GM06990 (cell line): ENCODE measurements at places on chromosomes 5 and 9.

GRCh38 chr5:76273206-76273885 lies 129.7 kb upstream of the IQGAP2 start:
- DNase-seq, result no peak

DNA sequence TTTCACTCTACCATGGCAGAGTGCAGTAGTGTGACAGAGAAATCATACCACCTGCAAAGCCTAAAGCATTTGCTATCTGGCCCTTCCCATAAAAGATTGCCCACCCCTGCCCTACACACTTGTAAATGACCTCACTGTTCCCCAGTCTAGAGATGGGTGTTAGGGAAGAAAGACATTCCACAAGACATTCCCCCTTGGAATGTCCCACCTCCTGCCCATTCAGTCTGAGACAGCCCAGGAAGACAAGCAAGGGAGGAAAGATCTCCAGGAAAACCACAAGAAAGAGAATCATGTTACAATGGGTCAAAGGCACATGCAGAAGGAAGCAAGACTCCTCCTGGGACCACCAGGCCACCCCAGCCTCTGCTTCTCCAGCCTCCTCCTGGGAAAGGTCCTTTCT lies 230.0 kb downstream of the AGTPBP1 start:
- no peak for DNase-seq

- no peak for DNase-seq
Observed at GRCh38 chr5:150503977-150504620, 3.8 kb upstream of the NDST1 start.

DNA sequence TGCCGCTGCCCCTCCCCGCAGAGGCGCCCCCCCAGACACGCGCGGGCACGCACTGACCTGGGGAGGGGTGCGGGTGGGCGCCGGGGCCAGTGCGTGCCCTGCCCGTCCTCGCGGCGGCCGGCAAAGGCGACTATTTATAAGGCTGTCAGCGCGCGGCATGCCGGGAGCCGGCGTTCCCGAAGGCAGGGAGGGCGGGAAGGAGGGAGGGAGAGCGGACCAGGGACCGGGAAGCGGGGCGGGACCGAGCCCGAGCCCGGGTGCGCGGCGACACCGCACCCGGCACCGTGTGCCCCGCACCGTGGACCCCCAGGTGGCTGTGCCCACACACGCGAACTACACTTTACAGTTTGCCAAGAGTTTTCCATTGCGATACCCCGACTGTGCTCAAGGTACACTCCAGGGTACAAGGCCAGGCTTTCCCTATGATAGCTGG lies at the start of gene AK1:
Gene AK1, minus strand, starts transcription at position 110 of the 433 bp plus-strand sequence. CDS start 3,058 bp downstream, outside the sequence.
- no peak for DNase-seq

DNA sequence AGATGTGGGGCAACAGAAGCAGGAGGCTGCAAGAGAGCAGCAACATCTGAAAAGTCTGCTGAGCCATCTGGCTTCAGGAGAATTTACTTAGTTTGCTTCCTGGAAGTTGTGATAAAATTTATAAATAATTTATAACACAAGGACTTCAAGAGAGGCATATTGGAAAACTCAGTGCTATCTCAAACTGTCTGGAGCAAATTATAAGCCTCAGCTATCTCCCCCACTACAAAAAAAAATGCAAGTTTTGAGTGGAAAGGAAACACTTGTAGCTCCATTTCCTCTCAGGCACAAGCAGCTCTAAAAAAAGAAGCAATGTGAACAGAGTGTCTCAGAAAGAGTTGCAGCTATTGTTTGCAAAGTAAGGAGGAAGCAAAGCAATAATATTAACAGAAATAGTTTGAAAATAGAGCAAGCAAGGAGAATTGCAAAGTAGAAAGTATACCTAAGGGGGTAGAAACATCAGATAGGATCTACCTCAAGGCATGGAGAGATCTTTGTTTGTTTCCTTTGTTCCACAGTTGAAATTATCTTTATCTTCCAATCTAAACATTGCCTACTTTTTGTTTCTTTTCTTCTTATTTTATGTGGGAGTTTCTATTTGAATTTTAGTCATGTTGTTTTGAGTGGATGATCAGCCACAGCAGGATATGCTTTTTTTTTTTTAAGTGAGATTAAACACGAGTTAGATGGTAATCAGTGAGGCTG lies 55.9 kb upstream of the IL6ST start:
- no peak for DNase-seq

DNA sequence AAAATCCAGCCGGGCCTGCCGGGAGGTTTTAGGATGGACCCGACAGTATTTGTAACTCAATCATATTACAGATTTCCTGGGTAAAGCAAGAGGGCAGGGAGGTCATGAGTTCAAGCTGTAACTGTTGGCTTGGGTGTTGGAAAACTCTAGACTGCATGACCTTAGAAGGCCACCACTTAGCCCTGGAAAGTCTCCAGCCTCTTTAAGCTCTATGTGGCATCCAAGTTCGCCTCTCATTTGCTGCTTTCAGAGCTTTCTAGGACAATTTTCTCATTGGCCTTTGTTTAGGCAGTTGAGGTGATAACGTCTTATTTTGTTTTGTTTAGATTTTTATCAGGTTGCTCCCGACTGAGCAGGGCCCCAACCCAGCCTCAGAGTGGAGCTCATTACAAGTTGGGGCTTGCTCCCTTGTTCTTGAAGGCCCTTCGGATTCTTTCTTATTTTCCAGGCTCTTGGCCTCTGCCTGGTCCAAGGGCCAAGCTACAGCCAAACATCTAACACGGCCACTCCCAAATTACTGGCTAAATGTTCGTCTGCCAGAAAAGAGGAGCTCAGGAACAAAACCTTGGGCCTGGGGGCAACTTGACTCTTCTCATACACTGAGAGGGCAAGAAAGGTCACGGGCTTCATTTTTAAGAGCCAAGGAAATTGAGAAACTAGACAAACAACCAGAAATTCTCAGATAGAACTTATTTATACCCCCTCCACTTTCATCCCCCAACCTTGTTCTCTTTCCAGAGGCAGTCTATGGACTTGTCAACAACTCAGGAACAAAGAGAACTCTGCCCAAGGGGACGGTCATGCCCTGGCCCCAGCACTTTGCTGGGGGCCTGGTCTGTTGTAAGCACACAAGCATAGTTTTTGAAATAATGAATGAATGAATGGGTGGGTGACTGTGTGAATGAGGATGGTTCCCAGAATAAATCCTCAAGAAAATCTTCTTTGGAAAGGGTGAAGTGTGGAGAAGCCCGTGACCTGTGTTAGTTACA lies 526.9 kb downstream of the BNC2 start:
- no peak for DNase-seq

DNA sequence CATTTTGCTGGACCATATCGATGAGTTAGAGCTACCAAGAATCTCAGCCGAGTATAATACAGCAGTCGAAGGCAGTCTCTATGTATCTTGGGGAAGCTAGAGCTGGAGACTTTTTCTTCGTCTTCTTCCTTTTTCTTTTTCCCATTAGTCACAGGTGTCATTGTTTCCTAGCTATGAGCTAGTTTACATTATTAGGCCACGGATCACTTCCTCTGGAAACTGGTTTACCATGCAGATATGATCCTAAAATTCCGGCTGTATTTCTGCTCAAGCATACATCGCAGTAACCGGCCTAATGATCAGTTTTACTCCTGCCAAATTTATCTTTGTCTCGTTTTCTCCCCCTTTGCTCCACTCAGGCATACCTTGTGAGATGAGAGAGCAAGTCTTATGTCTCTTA lies 312.8 kb downstream of the ARHGAP26 start:
- no peak for DNase-seq

- DNase-seq, result no peak
Observed at GRCh38 chr9:136567651-136568287, 21.9 kb upstream of the NOTCH1 start.

DNA sequence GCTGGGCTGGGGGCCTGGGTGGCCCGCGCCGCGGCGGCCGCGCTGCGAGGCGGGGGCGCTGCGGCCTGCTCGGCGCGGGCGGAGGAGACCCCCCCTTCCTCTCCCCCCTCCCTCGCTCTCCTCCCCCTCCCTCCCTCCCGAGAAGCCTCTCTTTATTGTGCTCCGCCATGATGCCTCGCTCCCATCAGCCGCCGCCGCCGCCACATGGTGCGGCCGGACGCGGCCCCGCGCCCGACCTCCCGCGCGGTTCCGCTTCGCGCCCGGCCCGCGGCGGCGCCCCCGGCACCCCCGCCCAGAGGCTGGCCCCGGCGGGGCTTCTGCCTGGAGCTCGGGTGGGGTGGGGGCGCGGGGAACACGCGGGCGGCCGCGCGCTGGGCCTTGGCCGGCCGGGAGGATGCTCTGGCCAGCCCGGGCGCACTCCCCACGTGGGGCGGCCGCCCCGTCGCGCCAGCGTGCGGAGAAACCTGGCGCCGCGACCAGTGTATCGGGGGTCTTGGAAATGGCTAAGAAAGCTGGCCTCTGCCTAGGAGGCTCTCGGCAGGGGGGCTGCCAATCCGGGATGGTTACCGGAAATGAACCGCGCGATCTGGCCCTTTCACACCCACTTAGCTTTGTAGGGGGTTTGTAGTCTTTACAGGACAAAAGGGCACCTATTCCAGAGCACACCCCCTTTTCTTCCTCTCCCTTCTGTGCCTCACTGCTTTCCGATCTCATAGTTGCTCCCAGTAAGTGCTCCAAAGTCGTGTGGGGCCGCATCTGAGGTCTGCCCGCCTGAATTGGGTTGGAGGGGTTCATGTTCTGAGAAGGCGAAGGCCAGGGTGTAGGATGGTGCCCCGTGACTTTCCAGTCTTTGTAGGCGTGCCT lies 1.0 kb downstream of the SET start:
- peak; percentile 48 for DNase-seq

DNA sequence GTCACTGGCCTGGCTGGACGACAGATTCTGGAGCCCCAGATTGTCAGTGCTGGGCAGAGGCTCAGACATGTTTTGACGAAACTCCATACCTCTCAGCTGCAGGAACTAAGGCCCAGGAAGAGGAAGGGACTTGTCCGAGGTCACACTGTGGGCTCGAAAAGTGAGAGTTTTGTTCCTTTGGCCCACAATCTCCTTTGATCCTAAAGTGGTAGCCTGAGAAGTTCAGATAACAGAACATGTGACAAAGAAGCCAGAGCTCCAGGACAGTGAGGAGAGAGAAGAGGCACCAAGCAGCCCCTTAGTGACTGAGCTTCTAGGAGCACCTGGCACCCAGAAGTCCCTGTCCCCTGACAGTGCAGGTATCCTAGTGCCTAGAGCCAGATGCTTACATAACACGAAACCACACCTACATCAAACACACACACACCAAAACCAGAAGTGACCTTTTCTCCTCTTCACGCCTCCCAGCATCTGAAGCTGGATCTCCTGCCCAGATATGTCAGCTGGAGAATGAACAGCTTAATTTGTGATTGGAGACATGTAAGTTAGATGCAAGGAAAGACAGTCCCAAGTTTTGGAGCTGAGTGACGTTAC lies 88.9 kb downstream of the ADRB2 start:
- no peak for DNase-seq

- no peak for DNase-seq
Observed at GRCh38 chr5:7747728-7748127, 103.2 kb downstream of the CFAP90 start.

GRCh38 chr9:113317777-113318176 lies 14.6 kb upstream of the RNF183 start:
- DNase-seq, result no peak

- DNase-seq, result peak; percentile 26
Observed at GRCh38 chr9:95167998-95168397, 149.5 kb downstream of the FANCC start.

DNA sequence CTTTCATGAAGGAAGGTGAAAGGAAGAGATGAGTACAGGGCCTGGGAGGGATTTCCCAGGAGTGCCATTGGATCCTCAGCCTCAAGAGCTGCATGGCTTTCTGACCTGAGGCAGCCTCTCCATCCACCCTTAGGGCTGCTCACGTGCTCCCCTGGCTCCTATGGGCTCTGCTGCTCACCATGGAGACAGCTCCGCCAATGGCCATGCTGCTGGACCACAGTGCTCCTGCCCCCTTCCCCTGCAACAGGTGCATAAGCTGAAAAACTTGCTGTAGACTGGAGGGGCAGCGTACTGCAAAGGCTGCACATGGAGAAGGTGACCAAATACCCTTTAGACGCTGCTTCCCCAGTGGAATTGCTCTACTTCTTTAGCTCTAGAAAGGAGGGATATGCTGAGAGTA lies 112.7 kb upstream of the PANK3 start:
- DNase-seq, result no peak

DNA sequence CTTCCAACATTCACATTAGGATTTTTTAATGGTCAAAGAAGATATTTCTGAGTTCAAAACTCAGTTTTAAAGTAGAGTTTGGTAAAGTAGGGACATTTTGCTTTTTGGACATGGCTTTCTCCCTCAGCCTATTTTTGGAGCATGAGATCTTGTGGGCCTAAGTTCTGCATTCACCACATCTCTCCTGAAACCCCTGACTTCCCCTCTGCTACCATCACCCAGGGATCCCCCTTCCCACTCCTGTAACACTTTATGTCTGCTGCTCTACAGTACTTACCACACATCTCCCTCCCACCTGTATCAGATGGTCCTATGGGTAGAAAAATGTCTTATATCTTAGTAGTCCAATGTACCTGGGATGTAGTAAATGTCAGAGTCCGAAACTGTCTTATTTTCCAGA lies 48.2 kb upstream of the JAK2 start:
- peak; percentile 38 for DNase-seq

DNA sequence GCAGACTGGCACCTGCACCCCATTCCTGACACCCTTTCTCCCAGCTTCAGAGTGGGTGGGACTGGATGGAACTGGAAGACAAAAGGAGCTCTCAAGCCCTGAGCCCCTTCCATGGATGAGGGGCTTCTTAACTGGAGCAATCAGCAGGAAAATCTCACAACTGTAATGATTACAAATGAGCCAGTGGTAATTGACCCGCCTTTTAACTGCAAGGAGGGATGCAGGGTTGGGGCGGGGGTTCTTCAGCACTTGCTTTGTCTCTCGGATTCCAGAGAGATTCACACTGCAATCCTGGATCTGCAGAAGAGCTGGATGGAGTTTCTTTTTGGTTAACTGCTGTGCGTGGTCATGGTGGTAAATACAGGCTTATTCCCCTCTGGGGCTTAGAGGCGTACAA lies 160.1 kb upstream of the SHB start:
- DNase-seq, result no peak

- DNase-seq, result peak; percentile 21
Observed at GRCh38 chr9:90504486-90504885, 138.1 kb downstream of the DIRAS2 start.

DNA sequence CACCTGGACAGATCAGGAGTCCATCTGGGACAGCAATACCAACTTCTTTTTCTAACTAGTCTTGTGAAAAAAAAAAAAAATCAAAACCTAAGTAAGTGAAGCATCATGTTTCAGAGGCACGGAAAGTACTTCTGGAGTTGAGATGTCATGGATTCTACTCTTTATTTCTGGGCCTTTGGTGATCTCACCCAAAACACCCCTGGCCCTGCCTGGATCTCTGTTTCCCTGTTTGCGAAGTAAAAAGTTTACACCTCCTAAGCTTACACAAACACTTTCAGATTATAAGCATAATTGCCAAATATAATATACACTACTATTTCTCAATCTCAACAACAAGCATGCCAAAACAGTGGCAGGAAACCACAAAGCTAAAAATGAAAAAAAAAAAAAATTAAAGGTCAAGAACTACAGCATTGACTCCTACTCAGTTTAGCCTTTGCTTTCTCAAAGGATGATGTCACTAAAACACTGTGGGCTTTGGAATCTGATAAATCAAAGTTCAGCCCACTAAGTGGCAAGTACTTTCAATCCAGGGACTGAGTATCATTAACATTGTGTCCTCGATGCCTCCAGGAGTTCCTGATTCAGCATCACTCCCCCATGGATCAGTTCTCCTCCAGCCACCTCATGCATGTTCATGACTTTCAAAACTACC lies 291.9 kb downstream of the NFIB start:
- DNase-seq, result no peak

- no peak for DNase-seq
Observed at GRCh38 chr5:135735831-135736230, 98.6 kb upstream of the SLC25A48 start.

GRCh38 chr9:96020300-96020791 lies 144.9 kb downstream of the ERCC6L2 start:
- DNase-seq, result no peak

GRCh38 chr5:58925627-58926540 lies 343.0 kb downstream of the RAB3C start:
- DNase-seq, result no peak
